ENCODE measurements at places on chromosomes 4 and X. TPM values are rescaled to one million over a fixed set of nuclear protein-coding genes. Genes with fewer than 3 reads are reported as not detected.

DNA sequence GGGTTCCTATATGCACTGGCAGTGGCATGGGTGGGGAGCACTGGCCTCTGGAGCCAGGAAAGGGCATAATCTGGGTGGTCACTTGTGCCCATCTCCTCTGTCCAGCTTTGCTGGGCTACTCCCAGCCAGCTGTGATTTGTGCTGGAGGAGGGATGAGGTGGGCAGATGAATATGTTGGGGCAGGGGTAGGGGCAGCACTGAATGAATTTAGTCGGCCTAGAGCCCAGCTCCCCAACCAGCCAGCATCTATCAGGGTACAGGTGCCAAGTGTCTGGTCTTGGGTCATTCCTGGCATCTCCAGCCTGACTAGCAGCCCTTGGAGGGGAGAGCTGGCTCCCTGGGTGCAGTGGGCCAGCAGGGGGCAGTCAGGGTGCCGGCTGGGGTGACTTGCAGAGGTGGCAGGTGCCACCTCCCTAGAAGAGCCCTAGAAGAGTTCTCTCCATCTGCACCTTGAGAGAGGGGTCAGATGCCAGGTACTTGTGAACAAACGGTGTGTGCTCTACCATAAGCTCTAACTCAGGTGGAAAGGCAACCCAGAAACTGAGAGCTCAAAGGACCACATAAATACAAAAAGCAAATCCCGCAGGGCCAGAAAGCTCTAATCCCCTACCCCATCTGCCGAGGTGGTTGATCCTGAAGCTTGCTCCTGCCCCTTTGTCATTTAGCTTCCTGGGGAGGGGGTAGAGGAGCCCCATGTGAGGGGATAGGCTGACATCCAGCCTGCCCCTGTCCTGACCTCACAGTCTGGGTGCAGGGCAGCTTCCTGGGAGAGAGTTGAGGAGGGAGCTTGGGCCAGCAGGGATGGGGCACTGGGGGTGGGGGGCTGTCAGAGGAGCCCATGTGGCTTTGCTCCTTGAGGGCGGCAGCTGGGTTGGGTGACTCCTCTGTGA is 2.2 kb downstream of the SORCS2 start:
- H3K27ac ChIP-seq: no peak overlapping the region
- H3K4me3 ChIP-seq: no peak overlapping the region
- peaks cover 10% of the 10 kb centered on the region for H3K27me3 ChIP-seq
- no peaks in the 10 kb centered on the region for H3K36me3 ChIP-seq

DNA sequence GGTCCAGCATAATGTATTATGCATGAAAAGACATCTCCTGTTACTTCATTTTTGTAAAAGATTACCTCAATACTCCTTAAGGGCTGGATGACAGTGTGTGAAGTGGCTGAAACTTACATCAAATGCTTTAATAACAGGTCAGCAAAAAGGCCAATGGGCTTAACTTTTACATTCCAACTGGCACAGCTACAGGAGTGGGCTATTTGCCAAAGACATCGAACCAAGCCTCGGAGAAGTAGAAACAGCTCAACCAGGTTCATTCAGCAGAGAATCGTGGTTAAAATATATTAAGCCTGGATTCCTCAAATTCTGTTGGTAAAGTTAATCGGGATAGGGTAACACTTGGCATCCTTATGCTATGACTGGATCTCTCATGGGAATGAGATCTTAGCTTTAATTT is 639.7 kb downstream of the TRIML1 start:
- H3K27me3 ChIP-seq: no peaks in the 10 kb centered on the region
- H3K36me3 ChIP-seq: no peaks in the 10 kb centered on the region
- no peak for DNase-seq
- H3K27ac ChIP-seq: no peak overlapping the region
- H3K4me1 ChIP-seq: no peaks in the 10 kb centered on the region

- H3K4me1 ChIP-seq: no peaks in the 10 kb centered on the region
- no peak overlapping the region for H3K27ac ChIP-seq
- no peak for DNase-seq
- H3K27me3 ChIP-seq: no peaks in the 10 kb centered on the region
- no peak overlapping the region for H3K4me3 ChIP-seq
- peaks cover 21% of the 10 kb centered on the region for H3K36me3 ChIP-seq
Measured at GRCh38 chr4:148092316-148093014, 349.7 kb downstream of the NR3C2 start.

DNA sequence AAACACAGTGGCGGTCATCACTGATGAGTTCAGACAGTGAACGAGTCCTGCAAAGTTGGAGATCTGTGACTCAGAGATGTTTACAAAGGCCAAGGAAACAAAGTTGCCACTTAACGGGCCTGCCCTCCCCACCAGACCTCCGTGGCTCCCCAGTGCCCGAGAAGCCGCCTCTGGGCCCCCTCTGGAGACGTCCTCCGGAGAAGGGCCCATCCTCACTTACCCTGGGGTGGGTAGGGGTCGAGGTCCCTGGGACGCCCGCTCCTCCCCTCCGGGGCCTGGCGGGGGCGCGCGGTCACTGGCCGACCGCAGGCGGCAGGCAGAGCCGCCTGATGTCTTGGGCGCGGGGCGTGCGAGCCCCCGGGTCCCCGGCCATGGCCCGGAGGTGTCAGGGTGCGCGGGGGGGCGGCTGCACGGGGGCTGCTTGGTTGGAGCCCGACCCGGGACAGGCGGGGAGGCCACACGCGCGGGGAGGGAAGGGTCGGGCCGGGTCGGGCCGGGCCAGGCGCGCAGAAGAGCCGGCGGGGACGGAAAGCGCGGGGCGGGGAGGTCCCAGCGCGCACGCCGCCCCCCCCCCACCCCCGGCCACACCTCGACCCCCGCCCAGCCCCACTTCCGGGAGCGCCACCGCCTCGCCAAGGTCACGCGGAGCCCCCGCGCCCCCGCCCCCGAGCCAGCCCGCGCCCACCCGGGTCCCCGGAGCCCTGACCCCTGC is 529 bp downstream of the DHRSX start:
- peak overlapping the region; percentile 83 for H3K4me3 ChIP-seq
- DNase-seq: peak; percentile 65
- H3K36me3 ChIP-seq: peaks cover 8% of the 10 kb centered on the region
- H3K27me3 ChIP-seq: no peaks in the 10 kb centered on the region
- peak overlapping the region; percentile 95 for H3K27ac ChIP-seq
- H3K4me1 ChIP-seq: peaks cover 27% of the 10 kb centered on the region

The DKK2 gene
- total RNA-seq: 0.67 TPM

Measured in Peyer's patch (tissue), 4 donors.